ENCODE measurements at places on chromosomes 11 and 22.

- DNase-seq = peak; percentile 57
Measured at GRCh38 chr11:102309621-102310541, 7.4 kb upstream of the BIRC3 start.

DNA sequence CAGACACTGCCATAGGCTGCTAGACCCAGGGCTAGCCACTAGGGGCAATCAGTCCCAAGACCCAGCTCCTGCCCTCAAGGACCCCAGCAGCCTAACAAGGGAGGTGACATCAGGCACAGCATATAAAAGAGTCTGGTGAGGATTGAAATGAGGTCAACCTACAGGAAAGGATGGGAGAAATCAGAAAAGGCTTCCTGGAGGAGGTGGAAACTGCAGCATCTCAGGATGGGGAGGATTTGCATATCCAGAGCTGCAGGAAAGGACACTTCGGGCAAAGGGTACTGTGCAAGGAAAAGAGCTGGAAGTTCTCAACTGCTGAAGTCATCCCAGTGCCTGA lies 2.9 kb upstream of the ARFGAP2 start:
- DNase-seq = peak; percentile 68

GRCh38 chr11:45458269-45458668 lies 172.1 kb upstream of the SYT13 start:
- no peak for DNase-seq

- no peak for DNase-seq
Measured at GRCh38 chr22:45911601-45912271, 65.2 kb downstream of the WNT7B start.

DNA sequence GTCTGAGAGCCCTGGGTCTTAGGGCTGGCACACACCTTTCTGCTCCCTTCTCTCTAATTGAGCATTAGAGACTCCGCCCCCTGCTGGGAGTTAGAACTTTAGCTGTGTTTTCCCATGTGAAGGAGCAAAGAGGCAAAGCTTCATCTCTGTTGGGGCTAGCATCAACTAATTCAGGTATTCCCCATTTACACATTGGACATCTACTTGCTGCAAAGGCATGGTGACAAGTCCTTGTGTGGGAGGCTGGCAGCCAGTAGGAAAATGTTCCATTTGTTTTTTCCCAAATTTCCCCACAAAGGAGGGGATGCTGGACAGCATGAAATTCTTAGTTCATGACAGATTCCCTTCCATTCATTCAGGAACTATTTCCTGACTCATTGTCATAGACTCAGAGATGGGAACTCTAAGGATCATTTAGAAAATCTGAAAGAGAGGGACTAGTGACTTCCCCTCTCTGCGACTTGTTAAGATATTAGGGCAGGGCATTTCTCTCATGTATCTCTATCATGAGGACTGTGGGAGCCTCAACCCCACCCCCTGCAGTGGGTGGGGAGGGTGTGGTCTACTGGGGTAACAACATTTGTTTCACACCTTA lies 3.6 kb downstream of the CD44 start:
- DNase-seq = peak; percentile 69

- no peak for DNase-seq
Measured at GRCh38 chr11:73651661-73652045, 5.3 kb downstream of the PLEKHB1 start.

DNA sequence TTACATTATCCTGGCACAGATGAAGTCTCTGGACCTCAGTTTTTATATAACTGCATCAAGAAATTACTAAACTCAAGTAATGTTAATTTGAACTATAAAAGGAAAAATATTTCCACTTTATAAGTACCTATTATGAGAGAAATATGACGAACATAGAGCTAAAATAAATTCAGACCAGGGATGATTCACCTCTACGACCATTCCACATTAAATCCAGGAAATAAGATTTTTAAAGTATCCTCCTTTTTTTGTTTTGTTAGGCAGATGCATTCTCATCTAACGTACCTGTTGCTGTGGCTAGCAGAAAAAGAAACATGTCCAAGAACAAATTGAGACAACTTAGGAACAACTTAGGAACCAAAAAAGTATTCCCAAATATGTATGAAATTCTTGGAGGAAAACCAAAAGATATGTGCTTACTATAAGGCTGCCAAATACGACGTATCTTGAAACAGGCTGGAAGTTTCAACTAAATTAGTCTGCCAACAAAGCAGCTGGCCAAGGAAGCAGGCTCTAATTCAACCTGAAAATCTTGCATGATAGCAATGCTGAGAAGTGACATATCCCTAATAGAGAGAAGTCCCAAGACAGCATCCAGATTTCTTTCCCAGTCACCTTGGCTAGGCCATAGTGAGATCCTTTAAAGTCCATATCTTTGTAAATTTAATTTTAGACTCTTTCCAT lies 15.7 kb downstream of the SPTY2D1 start:
- no peak for DNase-seq

- DNase-seq = no peak
Measured at GRCh38 chr11:110219006-110219785, 77.2 kb downstream of the RDX start.

GRCh38 chr22:27258616-27259172 lies 542.9 kb downstream of the MN1 start:
- no peak for DNase-seq

DNA sequence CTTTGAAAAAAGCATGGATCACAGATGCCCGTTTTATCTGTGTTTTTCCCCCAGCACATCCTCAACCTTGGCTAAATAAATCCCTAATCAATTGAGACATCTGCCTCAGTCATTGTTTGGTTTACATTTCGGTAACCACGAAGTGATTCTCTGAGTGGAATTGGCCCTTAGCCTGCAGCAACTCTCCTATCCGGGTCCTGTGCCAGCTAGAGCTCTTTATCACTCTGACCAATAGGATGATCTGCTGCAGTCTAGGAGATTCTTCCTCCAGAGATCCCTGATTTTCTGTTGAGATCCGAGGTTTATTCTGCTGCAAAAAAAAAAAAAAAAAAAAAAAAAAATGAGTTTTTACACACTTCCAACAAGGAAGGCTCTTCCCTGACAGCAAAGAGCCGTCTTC lies 137.3 kb downstream of the KCNA4 start:
- no peak for DNase-seq

DNA sequence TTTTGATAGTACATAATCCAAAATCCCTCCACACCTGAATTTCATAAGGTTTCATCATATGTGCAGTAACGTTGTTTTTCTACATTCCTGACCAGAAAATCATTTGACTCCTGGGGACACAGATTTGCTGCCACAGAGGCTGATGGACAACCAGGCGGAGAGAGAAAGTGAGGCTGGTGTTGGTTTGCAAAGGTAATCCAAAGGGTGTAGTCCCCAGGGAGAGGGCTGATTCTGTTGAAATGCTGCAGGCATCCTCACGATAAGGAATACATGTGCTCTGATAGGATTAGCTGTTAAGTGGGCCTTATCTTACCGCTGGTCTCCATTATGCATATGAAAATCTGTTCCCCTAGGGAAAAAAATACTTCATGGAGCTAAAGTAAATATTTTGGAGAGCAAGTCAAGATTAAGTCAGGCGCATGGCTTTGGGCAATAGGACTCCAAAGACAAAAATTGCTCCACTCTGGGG lies 8.1 kb downstream of the APOL6 start:
- DNase-seq = no peak

DNA sequence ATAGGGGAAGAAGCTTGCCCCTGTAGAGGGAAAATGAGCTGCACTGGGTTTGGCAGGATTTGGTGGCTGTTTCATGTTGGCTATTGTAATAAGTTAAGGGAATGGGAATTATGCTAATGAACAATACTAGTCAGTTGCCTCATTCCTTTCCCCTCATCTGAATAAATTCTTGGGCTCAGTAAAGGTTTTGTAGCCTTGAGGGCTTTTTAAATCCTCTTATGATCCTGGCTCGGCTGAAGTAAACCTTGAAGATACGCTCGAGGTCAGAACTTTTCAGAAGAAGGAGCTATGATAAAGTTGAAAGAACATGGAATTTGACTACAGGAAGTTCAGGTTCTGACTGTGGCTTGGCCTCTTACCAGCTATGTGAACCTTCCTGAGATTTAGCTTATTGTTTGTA lies 448.7 kb downstream of the RAB38 start:
- no peak for DNase-seq

DNA sequence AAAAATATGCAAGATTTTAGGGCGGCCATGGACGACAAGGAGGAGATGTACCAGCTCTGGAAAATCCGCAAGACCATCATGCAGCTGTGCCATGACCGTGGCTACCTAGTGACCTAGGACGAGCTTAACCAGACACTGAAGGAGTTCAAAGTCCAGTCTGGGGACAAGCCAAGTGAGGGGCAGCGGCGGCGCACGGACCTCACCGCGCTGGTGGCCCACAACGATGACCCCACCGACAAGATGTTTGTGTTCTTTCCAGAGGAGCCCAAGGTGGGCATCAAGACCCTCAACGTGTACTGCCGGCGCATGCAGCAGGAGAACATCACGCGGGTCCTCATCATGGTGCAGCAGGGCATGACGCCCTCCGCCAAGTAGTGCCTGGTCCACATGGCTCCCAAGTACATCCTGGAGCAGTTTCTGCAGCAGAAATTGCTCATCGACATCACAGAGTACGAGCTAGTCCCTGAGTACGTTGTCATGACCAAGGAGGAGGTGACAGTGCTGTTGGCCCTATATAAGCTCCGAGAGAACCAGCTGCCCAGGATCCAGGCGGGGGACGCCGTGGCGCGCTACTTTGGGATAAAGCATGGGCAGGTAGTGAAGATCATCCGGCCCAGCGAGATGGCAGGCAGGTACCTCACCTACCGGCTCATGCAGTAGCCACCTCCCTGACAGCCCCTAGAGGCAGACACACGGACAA lies 43.5 kb upstream of the ZC3H12C start:
- DNase-seq = no peak

- DNase-seq = no peak
Measured at GRCh38 chr11:70740488-70740851, 342.1 kb downstream of the CTTN start.

DNA sequence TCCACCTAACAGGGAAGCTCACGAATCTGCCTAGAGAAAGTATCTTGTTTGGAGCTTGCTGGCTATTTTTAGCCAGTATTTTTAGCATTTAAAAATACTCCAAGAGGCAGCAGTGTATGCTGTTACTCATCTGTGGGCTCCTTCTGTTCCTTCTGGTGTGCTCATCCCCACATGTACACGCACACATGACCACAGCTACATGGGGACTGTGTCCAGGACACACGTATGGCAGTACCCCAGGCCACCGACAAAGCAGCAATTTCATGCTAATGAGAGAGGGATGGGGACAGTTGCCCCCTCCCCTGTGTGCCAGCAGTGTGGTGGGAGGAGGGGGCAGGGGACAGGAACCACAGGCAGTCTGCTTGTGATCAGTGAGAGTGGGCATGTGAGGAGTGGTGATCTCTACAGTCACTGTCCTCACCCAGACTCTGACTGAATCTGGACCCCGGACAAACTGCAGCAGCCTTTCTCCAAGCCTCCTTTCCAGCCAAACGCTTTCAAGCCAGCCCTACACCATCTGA lies 16.4 kb downstream of the USP2 start:
- DNase-seq = no peak

GRCh38 chr11:131668500-131669400 lies 298.3 kb downstream of the NTM start:
- peak; percentile 76 for DNase-seq

GRCh38 chr22:28956506-28956905 lies 73.1 kb downstream of the ZNRF3 start:
- no peak for DNase-seq

GRCh38 chr11:88454881-88455280 lies 117.3 kb upstream of the CTSC start:
- DNase-seq = no peak

GRCh38 chr11:118633979-118634378 lies 26.6 kb downstream of the PHLDB1 start:
- DNase-seq = no peak

GRCh38 chr22:49833340-49834007 lies 5.8 kb upstream of the BRD1 start:
- no peak for DNase-seq

DNA sequence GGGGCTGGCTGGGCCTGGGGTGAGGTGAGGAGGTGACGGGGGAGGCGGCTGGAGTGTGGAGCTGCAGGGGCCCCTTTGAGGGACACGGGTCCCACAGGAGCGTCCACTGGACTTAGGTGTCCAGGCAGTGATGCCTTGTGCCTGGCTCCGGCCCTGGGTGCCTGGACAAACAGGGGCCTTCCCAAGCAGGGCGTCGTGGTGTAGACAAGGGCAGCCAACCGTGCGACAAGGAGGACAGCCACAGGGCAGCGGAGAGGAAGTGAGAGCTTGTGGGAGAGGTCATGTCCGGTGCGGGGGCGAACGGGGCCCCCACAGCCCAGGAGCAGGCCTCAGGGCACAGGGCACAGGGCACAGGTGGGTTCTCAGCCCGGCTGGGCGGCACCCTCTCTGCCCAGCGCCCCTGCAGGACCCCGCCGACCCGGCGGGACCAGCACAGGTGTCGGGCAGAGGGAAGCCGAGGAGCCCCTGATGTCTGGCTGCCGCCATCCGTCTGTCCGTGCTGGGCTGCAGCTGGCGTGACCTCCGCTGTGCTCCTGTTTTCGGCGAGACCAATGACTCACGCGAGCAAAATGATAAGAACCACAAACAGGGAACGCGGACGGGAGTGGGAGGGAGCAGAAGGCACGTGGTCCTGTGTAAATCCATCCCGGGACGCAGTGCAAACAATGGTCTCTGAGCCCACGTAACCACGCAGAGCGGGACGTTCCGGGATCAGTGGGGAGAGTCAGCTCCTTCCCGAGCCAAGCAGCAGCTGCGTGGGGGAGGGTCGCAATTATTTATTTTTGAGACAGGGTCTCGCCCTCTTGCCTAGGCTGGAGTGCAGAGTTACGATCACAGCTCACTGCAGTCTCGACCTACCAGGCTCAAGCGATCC lies 49.1 kb upstream of the A4GALT start:
- DNase-seq = no peak

DNA sequence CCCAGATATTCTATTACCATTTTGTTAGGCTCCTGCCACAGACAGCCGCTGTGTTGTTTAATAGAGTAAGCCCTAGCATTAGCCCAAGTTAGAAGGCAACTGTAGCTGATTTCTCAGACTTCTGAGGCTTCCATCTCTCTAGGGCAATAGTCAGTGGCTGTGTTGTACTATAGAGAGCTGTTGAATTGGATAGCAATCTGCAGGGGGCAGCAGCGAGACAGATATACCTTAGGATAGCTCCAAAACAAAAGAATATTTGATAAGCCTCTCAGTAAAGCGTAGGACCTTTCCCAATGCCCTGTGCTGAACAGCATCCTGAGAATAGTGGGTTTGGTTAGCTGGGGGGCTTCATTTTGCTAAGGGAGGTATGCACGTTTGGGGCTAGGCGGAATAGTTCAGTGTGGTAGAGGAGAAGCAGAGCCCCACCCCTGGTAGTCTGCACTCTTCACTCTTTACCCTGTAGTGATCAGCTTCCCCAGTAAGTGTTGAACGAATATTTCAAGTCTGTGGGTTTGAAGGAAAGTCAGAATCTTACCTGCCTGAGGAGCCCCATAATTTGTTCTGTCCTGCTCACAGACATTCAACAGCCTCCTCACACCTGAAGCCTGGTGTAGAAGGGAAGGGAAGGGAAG lies 515.1 kb downstream of the INSC start:
- DNase-seq = peak; percentile 42

GRCh38 chr11:123241294-123241693 lies 46.2 kb upstream of the CLMP start:
- DNase-seq = no peak
